ENCODE measurements at places on chromosomes 2 and 18. TPM values are rescaled to one million over a fixed set of nuclear protein-coding genes. Genes with fewer than 3 reads are reported as not detected.

- no peaks in the 10 kb centered on the region for H3K36me3 ChIP-seq
- no peak overlapping the region for H3K27ac ChIP-seq
- no peak for DNase-seq
- H3K4me3 ChIP-seq: no peak overlapping the region
Measured at GRCh38 chr18:2139691-2140090, 431.6 kb downstream of the METTL4 start.

NPAS2 gene
- not detected for total RNA-seq

- H3K36me3 ChIP-seq: no peaks in the 10 kb centered on the region
- H3K4me1 ChIP-seq: peaks cover 5% of the 10 kb centered on the region
- peak; percentile 30 for DNase-seq
- no peak overlapping the region for H3K4me3 ChIP-seq
Measured at GRCh38 chr18:8661754-8662559, 43.4 kb upstream of the MTCL1 start.

DNA sequence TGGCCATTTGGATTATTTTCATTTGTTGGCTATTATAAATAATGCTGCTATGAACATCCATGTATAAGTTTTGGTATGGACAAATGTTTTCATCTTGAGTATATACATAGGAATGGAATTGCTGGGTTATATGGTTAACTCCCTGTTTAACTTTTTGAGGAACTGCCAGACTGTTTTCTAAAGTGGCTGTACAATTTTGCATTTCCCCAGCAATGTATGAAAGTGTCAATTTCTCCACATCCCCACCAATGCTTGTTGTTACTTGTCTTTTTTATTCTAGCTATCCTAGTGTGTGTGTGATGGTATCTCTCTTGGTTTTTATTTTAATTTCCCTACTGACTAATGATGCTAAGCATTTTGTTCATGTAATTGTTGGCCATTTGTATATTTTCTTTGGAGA is 90.6 kb upstream of the CYP26B1 start:
- H3K4me1 ChIP-seq: no peaks in the 10 kb centered on the region
- no peak overlapping the region for H3K27ac ChIP-seq
- DNase-seq: no peak
- H3K36me3 ChIP-seq: no peaks in the 10 kb centered on the region
